ENCODE measurements at places on chromosomes 4 and X.

DNA sequence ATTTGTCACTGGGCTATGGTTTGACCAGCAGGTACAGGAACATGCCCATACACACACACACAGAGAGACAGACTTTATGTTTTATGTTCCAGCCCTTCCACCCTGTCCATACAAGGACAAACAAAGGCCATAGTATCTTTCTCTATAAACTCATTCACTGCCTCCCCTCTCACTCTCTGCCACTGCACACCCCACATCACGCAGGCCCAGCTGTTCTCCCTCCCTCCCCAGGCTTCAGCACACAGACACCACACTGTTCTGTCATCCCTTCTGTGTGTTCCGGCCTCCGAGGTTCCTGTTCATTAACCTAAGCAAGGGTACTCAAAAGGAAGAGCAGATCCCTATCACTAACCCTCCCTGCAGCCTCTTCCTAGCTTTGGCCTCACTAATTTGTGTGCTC, 17.8 kb downstream of the LAS1L start:
- DNase-seq: no peak

GRCh38 chr4:96305030-96305429, 465.1 kb downstream of the PDHA2 start:
- no peak for DNase-seq

- no peak for DNase-seq
These were observed 310.4 kb downstream of the ARAP2 start for GRCh38 chr4:35933901-35934300.

- no peak for DNase-seq
These were observed 163.0 kb upstream of the TLL1 start for GRCh38 chr4:165709973-165710526.

All from CD4-positive, alpha-beta memory T cell (primary cell).